ENCODE measurements at places on chromosomes 4 and X.

- no peak for DNase-seq
These were observed 173.7 kb downstream of the COMMD8 start for GRCh38 chr4:47289805-47290204.

DNA sequence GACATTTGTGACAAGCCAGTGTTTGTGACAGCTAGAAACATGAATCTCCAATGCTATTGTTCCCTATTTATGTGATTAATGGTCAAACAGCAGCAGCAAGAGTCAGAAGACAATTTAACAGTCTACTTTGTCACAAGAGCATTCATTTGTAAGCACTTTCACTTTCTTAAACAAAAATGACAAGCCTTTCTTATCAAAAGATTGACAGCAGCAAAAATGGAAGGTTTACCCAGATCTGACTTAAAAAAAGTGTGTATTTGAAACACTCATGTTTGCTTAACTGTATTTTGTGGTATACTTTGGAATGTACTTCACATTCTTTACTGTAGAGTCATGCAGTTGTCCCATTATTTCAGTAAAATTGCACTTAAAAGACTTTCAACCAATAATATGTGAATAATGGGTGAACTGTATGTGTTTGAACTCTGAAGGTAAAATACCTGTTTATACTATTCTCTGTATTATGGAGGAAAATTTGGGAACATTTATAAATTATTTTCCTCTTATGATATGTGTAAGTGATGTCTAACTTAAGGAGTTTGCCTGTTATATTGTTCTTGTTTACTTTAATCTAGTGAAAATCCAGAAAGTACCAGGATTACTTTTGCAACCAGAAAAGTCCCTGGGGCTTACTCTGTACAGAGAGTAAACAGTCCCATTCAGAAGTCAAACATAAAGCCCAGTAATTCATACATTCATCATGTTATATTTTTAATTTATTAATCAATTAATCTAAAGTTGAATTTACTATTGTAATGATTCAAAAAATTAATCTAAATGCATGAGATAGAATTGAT lies 314.9 kb upstream of the TRAM1L1 start:
- no peak for DNase-seq

GRCh38 chr4:188680004-188680666 lies 540.9 kb downstream of the TRIML1 start:
- DNase-seq = no peak

DNA sequence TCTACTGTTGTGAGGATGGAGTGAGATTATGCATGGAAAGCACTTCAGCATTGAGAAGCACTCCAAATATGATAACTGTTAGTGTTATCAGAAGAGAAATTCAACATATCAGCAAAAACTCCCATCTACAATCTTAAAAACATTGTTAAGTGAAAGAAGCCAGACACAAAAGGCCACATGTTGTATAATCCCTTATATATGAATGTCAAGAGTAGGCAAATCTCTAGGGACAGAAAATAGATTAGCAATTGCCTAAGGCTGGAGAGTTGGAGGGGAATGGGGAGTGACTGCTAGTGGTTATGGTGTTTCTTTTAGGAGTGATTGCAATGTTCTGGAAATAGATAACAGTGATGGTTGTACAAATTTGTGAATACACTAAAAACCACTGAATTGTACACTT lies 122.5 kb upstream of the LNX1 start:
- DNase-seq = no peak

DNA sequence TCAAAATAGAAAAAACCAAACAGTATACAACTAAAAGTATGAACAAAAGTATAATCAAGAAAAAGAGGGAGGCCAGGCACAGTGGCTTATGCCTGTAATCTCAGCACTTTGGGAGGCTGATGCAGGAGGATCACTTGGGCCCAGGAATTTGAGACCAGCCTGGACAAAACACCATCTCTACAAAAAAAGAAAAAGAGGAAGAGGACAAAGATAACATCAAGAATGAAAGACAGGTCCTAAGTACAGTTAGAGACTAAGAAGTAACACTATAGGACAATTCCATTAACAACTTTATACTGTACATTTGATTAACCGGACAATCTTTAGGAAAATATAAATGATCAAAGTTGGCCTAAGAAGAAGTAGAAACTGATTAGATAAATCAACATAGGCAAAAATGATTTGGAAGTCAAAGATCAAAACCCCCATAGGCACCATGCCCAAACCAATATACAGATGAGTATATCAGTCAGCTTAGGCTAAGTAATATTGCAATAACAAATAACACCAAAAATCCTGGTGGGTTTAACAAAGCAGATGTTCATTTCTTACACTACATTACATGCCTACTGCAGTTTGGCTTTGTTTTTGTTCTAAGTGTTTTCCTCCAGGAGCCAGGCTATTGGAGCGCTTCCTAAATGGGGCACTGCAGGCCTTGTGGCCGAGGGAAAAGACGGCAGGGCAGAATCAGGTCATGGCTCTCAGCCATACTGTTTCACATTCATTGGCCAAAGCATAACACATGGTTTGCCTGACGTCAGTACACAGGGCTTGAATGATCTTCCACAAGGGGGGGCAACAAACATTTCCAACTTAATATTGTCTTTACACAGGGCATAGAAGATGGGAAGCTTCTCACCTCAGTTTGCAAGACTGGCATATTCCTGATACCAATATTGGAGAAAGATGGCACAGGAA lies 42.2 kb upstream of the HGFAC start:
- no peak for DNase-seq

GRCh38 chr4:101230801-101231426 lies 116.4 kb downstream of the PPP3CA start:
- no peak for DNase-seq

DNA sequence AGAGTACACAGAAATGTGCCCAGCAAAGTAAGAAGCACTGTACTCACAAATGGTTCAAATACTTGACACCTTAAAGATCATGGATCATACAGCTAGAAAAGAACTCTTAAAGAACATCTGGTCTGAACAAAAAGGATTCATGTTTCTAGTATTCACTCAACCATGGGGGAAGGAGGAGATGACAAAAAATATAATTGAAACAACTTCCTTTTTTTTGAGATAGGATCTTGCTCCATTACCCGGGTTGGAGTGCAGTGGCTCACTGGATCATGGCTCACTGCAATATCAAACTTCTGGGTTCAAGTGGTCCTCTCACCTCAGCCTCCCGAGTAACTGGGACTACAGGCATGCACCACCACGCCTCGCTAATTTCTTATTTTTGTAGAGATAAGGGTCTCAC lies 6.0 kb downstream of the DHX15 start:
- DNase-seq = no peak

- DNase-seq = no peak
These were observed 36.0 kb upstream of the GABRA2 start for GRCh38 chr4:46425775-46426400.

DNA sequence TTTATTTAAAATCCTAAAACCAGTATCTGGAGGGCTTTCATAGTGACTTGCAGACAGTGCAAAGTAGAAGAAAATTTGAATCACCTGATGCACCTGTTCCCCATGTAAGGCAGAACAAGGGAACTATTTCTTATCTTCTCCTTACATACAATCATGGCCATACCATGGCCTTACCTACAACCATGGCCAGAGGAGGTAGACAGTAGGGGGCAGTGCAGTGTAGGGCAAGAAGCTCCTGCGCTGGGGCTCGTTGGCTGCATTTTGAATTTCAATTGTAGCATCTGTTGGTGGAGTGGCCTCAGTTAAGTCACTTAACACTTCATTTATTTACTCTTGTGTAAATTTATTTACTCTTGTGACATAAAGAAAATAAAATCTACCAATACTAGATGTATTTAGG lies 33.0 kb downstream of the GALNTL6 start:
- DNase-seq = peak; percentile 55

GRCh38 chr4:146098397-146098796 lies 77.1 kb upstream of the LSM6 start:
- DNase-seq = no peak

- DNase-seq = no peak
These were observed 127.7 kb downstream of the RASL11B start for GRCh38 chr4:52989865-52990264.

GRCh38 chrX:153844509-153845082 lies 14.3 kb upstream of the PDZD4 start:
- no peak for DNase-seq

DNA sequence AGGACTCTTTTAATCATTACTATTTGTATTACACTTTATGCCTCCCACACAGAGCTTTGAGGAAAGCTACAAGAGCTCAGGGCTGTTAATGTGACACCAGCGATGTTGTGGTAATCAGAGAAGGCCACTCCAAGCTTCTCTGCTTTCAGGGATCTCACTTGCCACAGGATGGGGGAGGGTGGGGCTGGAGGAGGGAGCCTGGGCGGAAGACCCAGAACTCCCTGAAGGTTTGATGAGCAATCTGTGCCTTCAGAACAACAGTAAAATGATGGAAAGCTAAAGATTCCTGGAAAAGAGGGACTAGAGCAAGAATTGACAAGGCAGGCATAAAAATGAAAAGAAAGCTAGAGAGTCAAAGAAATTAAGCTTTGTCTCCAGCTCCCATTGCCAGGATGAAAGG lies 75.6 kb downstream of the MAML3 start:
- DNase-seq = no peak

- no peak for DNase-seq
These were observed 1064.6 kb upstream of the SLIT2 start for GRCh38 chr4:19187096-19187495.

- no peak for DNase-seq
These were observed 308.0 kb downstream of the DHRSX start for GRCh38 chrX:2192584-2193272.

DNA sequence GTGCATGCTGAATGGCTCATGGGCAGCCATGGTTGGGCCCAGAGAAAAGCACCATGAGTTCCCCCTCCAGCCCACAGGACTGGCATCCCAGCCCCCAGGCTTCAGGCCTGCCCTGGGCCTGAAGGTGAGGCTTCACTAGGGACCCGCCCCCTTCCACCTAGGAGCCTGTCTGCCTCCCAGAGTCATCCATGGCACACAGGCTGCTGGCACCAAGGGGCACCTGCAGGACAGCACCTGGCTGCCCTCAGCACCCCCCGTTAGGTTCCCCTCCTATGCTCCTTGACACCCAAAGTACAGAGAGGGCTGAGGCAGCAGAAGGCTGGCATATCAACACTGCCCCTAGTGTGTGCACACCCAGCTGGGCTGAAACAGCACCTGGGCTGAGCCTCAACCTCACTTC lies 566.7 kb upstream of the PCDH7 start:
- DNase-seq = no peak

- no peak for DNase-seq
These were observed 329.9 kb downstream of the SMARCA1 start for GRCh38 chrX:129193357-129193756.

DNA sequence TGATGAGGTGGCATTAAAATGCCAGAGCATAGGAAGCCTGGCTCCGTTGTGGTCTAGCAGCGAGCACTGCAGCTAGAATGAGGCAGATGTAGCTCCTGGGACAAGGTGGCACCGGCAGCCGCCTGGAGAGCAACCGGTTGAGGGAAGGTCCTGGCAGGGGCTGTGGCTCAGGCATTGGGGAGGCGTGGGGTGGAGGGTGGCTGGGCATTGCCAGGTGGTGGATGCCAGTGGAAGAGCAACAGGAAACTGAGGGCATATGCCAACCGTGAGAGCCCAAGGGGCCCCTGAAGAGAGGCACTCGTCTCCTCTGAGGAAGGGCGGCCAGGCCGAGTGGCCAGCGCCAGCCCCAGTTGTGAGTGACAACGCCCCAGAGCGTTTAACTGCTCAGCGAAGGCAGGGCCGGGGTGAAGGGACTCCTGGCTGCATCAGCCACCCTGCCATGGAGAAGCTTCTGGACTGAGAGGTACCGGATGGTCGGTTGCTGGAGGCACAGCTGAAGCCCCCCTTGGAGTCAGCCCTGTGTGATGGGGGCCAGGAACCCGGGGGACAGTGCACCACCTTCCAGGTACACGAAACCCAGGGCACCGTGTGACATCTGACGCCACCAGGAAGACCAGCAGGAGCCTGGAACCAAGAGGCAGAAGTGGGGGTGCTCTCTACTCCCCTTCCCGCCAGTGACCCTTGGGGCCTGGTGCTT lies 13.2 kb upstream of the PDE6B start:
- no peak for DNase-seq

- no peak for DNase-seq
These were observed 836.6 kb upstream of the PRKX start for GRCh38 chrX:4550018-4550417.

GRCh38 chr4:90007494-90008167 lies 113.0 kb downstream of the MMRN1 start:
- DNase-seq = no peak

DNA sequence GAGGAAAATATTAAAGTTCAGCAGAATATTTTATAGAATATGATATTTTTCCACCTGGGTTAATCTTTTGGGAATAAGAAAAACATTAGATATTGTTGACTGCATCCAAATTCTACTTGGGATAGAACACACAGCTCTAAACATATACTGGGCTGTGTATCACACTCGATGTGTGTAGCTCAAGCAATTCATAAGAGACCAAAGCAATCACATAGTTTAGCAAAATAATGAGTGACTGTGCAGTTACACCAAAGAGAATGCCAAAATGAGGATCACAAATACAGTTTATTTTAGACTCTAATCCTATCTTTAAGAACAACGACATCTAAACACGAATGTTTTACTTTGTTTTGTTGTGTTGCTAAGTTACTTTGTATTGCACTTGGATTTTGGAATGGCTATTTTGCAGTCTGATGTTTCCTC lies 101.2 kb downstream of the CBR4 start:
- DNase-seq = no peak

GRCh38 chr4:96164814-96165351 lies 325.0 kb downstream of the PDHA2 start:
- DNase-seq = no peak

DNA sequence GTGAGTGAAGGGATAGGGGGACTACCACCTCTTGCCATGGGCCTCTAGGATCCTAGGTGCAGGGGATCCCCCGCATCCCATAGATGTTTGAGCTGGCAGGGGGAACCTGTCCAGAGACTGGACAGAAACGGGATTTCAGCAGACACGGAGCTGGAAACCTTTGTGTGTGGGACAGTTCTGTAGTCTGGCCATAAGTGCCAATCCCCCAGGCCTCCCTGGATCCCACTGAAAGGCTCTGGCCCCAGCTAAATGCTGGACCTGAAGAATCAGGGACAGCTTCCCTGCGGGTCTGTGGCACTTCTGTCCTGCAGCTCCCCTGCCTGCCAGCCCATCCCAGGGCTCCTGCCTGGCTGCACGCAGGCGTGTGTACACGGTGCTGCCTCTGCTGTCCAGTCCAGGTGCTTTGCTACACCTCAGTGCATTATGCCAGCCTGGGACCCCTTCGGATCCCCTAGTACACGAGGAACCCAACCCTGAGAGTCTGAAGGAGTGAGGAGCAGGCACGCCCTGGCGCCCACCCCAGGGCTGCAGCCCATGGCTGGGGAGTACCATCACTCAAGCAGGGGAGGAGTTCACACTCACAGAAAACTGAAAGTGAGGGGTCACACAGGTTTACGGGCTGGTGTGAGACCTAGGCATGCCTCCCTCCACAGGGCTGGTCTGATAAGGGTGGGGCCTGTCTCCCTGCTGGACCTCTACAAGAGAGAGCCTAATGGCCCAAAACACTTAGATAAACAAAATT lies 703.0 kb downstream of the ARAP2 start:
- DNase-seq = no peak

GRCh38 chr4:53732661-53733060 lies 141.4 kb upstream of the LNX1 start:
- DNase-seq = no peak

GRCh38 chrX:125398959-125399440 lies 79.3 kb downstream of the TEX13C start:
- no peak for DNase-seq
